ENCODE measurements at places on chromosomes 11 and 22. TPM values are rescaled to one million over a fixed set of nuclear protein-coding genes. Genes with fewer than 3 reads are reported as not detected.

BIRC3 gene
- 0.07 TPM for total RNA-seq

PKP3 gene
- total RNA-seq, result 1.1 TPM

CLMP gene
- total RNA-seq, result 0.37 TPM

SLC7A4 gene
- not detected for total RNA-seq

GRCh38 chr11:126197277-126197939 lies 14.0 kb downstream of the RPUSD4 start:
- DNase-seq, result no peak

DNA sequence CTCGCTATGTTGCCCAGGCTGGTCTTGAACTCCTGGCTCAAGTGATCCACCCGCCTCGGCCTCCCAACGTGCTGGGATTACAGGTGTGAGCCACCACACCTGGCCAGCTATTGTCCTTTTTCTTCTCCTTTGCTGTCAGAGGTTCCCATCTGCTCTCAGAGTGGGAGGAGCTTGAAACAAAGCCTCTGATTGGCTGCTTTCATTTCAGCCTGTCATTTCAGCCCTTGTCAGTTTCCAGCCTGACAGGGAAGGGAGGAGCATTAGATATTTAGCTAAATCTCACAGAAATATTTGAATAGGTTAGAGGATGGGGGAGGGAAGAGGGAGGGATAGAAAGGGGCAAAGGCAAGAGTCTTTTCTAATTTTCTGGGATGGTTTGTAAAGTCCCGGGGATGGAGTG lies 8.7 kb downstream of the SLC22A6 start:
- no peak for DNase-seq

GRCh38 chr11:89613911-89614310 lies 96.2 kb upstream of the TRIM77 start:
- no peak for DNase-seq

GRCh38 chr22:22369964-22370270 lies 125.3 kb downstream of the VPREB1 start:
- no peak for DNase-seq

GRCh38 chr11:83680321-83680720 lies 394.2 kb upstream of the CCDC90B start:
- DNase-seq, result no peak

DNA sequence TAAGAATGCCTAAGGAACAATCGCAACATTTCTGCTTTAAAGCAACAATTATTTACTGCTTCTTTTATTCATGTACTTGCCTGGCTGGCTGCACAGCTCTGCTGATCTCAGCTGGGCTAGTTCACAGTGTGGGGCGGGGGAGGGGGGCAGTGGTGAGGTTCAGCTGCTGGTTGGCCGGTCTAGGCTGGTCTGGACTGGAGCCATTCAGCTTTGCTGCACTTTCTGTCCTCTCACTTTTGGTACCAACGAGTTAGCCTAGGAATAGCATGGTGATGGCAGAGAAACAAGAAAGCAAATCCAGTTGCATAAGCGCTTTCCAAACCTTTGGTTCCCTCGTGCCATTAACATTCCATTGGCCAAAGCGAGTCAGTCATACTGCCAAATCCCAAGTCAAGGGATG lies 16.0 kb upstream of the MIF start:
- DNase-seq, result no peak

Data from G401 (cell line).